ENCODE measurements at places on chromosomes 4 and X. TPM values are rescaled to one million over a fixed set of nuclear protein-coding genes. Genes with fewer than 3 reads are reported as not detected.
A peak's percentile ranks its signal among the peaks of the same experiment; 100 is the strongest.

DNA sequence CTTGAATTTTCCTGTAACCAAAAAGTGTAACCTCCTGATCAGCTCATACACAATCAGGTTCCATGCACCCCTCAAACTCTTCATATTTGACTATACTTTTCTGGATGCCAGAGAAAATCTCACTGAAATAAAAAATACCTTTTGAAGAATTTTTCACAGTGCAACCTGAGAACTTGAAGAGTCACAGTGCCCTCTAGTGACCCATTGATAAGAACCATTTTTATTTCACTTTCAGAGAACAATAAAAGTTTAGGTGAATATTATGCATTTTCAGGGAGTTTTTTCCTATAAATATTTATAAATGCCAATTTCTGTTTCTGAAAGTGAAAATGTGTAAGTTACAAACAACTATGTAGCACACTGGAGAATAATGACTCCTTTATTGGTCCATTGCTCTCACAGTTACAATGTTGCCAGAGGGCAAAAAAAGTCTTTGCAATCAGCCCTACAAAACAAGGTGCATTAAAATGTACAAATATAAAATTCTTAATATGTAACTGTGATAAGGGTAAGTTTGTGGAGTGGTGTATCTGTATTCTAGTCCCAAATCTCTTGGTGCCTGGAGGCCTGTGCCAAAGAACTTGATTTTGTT, 153.6 kb upstream of the INTU start:
- no peaks in the 10 kb centered on the region for H3K27me3 ChIP-seq
- DNase-seq = no peak
- H3K36me3 ChIP-seq = no peaks in the 10 kb centered on the region
- H3K27ac ChIP-seq = no peak overlapping the region
- no peaks in the 10 kb centered on the region for H3K4me1 ChIP-seq

DNA sequence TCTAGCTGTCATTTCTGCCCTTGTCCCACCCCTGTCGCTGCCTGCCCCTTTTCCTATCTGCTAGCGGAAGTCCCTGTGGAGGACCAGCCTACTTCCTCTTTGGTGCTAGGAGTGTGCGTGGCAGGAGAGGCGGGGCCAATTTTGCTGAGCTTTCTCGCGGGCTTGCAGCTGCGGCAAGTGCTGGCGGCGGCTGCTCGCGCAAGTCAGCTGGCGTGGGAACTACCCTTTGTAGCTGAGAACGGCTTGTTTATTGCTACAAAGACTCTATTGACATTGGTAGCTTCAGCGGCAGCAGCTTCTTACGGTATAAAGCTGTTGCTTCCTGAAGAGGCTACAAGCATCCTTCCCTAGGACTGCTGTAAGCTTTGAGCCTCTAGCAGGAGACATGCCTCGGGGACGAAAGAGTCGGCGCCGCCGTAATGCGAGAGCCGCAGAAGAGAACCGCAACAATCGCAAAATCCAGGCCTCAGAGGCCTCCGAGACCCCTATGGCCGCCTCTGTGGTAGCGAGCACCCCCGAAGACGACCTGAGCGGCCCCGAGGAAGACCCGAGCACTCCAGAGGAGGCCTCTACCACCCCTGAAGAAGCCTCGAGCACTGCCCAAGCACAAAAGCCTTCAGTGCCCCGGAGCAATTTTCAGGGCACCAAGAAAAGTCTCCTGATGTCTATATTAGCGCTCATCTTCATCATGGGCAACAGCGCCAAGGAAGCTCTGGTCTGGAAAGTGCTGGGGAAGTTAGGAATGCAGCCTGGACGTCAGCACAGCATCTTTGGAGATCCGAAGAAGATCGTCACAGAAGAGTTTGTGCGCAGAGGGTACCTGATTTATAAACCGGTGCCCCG, at the start of gene MAGEH1:
TSS of gene MAGEH1 (plus strand) at position 138 of the 843 bp plus-strand sequence. CDS start at position 386, 248 bp downstream.
- peaks cover 15% of the 10 kb centered on the region for H3K4me1 ChIP-seq
- peak; percentile 68 for DNase-seq
- H3K27ac ChIP-seq = peak within 1 kb of the TSS; percentile 95
- H3K27me3 ChIP-seq = no peaks in the 10 kb centered on the region
- no peaks in the 10 kb centered on the region for H3K36me3 ChIP-seq

DNA sequence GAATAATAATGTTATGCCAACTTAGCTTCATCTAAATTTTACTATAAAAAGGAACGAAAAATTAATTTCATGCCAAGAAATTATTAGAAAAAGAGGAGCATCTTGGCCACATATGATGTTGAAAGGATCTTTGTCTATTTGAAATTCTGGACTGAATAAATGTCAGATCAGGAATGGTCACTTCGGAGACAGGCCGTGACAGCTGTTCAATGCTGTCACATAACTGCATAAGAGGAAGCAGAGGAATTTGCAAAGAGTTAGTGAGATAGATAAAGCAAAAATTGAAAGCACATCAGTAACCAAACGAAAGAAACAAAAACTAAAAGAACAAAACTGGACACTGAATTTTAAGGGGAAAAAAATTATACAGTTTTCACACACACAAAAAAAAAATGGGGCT, 100.9 kb downstream of the GASK1B start:
- H3K27ac ChIP-seq = no peak overlapping the region
- no peaks in the 10 kb centered on the region for H3K36me3 ChIP-seq
- DNase-seq = no peak
- no peak overlapping the region for H3K4me3 ChIP-seq

Gene TMEM156
- total RNA-seq = 30.2 TPM

- H3K4me1 ChIP-seq = peaks cover 41% of the 10 kb centered on the region
- H3K36me3 ChIP-seq = peaks cover 5% of the 10 kb centered on the region
- peak overlapping the region; percentile 99 for H3K27ac ChIP-seq
- DNase-seq = no peak
- peak overlapping the region; percentile 99 for H3K4me3 ChIP-seq
- no peaks in the 10 kb centered on the region for H3K27me3 ChIP-seq
These were observed 1.8 kb downstream of the CAMK2D start for GRCh38 chr4:113759696-113760093.

Gene SSX4
- total RNA-seq = not detected

DNA sequence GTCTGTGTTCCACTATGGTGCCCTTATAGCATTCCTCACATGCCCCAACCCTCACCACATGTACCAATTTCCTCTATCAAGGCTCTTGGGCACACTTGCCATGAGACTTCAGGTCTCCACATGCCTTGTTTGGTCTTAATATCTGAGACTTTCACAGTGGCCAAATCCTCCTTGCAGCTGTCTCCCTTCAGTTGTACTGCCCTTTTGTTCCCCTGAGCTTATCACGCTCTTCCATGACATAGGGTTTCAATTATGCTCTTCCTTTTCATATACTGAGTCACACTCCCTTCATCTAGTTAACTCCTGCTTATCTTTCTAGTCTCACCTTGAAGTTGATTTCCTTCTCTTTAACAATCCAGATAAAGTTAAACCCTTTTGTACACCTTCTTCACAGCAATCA, 212.9 kb downstream of the PDHA2 start:
- no peaks in the 10 kb centered on the region for H3K27me3 ChIP-seq
- H3K27ac ChIP-seq = no peak overlapping the region
- H3K4me1 ChIP-seq = peaks cover 4% of the 10 kb centered on the region
- no peaks in the 10 kb centered on the region for H3K36me3 ChIP-seq

DNA sequence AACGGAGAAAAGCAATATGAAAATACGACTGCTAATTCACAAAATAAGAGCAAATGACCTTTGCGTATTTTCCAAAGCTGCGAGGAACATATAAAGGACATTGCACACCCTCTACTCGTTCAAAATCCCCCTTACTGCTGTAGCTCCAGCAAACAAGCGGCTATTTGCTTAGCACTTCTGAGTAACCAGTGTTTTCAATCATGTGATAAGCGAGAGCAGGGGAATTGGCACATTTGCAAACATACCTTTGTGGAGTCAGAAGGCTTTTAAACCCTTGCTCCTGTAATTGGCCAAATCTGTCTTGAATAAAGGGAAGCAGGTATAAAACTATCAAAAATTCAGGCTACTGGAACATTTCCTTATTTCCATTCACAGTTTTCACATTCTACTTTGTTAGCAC, 610.2 kb downstream of the UBE2NL start:
- no peak for DNase-seq
- no peak overlapping the region for H3K4me3 ChIP-seq
- H3K4me1 ChIP-seq = no peaks in the 10 kb centered on the region
- no peaks in the 10 kb centered on the region for H3K27me3 ChIP-seq
- no peaks in the 10 kb centered on the region for H3K36me3 ChIP-seq

- no peak for DNase-seq
- no peaks in the 10 kb centered on the region for H3K36me3 ChIP-seq
- H3K4me1 ChIP-seq = no peaks in the 10 kb centered on the region
- H3K27ac ChIP-seq = no peak overlapping the region
- H3K4me3 ChIP-seq = no peak overlapping the region
- no peaks in the 10 kb centered on the region for H3K27me3 ChIP-seq
These were observed 66.0 kb downstream of the CBLL2 start for GRCh38 chrX:22338740-22339139.

DNA sequence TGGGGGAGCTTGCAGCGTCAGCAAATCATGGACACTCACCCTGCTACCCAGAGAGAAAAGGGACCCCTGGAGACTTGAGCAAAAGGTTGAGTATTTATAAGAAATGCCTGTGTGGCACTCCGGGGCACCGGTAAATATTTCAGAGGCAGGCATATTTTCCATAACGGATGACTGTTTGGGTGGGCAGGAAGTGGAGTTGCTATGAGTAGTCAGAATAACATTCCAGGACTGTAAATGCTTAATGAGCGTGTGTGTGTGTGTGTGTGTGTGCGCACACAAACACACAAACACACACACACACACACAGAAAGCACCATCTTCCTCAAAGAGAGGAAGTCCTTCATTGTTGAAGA, 74.6 kb downstream of the MXRA5 start:
- peaks cover 3% of the 10 kb centered on the region for H3K36me3 ChIP-seq
- H3K27me3 ChIP-seq = no peaks in the 10 kb centered on the region
- H3K4me3 ChIP-seq = no peak overlapping the region
- no peak for DNase-seq
- H3K4me1 ChIP-seq = no peaks in the 10 kb centered on the region
- no peak overlapping the region for H3K27ac ChIP-seq

GRCh38 chrX:98379134-98379533, 1495.4 kb downstream of the RPA4 start:
- no peak for DNase-seq
- H3K4me3 ChIP-seq = no peak overlapping the region
- no peaks in the 10 kb centered on the region for H3K27me3 ChIP-seq

Gene ZMAT1
- total RNA-seq = 22.2 TPM

Gene SFRP2
- not detected for total RNA-seq

GRCh38 chr4:159927781-159928180, 824.9 kb downstream of the RAPGEF2 start:
- H3K27me3 ChIP-seq = no peaks in the 10 kb centered on the region
- no peak overlapping the region for H3K4me3 ChIP-seq
- no peak overlapping the region for H3K27ac ChIP-seq
- no peaks in the 10 kb centered on the region for H3K36me3 ChIP-seq
- DNase-seq = no peak

DNA sequence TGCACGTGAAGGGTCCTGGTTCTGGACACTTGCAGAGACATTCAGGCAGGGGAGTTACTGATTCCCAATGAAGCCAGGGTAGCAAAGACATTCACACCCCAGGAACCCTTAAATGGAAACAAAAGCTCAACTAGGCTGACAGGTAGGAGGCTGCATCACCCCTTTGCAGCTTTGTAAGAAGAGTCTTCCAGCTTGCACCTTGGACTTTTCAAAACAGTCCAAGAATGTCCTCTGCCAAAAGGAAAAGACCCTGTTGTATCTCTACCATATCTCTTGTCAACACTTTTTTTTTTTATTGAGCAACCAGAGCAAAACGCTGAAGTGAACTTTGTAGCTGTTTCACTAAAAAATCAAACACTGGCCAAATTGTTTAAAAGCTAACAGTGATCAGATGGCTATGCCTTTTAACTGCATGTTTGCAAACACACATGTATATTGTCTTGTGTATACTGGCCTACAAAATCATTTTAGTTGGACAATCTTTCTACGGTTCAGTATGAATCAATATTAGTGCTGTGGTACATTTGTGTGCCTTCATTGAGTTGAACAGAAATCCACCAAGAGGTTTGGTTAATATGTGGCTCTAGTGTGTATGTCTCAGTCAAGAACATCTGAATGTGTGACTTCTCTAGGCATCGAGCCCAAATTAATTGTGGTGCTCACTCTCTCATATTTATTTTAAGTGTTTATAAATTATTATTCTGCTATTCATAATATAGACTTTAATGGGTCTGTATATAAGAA, 18.5 kb upstream of the WWC2 start:
- H3K27ac ChIP-seq = no peak overlapping the region
- H3K27me3 ChIP-seq = peaks cover 15% of the 10 kb centered on the region
- no peak for DNase-seq
- H3K4me3 ChIP-seq = no peak overlapping the region
- H3K36me3 ChIP-seq = peaks cover 2% of the 10 kb centered on the region

Gene RPL36A
- total RNA-seq = 298 TPM

- peaks cover 26% of the 10 kb centered on the region for H3K4me1 ChIP-seq
- no peak overlapping the region for H3K4me3 ChIP-seq
- H3K36me3 ChIP-seq = no peaks in the 10 kb centered on the region
These were observed 1.8 kb downstream of the SLC30A9 start for GRCh38 chr4:41991916-41992767.

GRCh38 chrX:51487960-51488267, 8.5 kb downstream of the NUDT11 start:
- no peaks in the 10 kb centered on the region for H3K36me3 ChIP-seq
- no peaks in the 10 kb centered on the region for H3K4me1 ChIP-seq
- no peak for DNase-seq
- H3K27me3 ChIP-seq = no peaks in the 10 kb centered on the region

Gene ZNF711
- total RNA-seq = 0.70 TPM

Gene TLR6
- 6.4 TPM for total RNA-seq

DNA sequence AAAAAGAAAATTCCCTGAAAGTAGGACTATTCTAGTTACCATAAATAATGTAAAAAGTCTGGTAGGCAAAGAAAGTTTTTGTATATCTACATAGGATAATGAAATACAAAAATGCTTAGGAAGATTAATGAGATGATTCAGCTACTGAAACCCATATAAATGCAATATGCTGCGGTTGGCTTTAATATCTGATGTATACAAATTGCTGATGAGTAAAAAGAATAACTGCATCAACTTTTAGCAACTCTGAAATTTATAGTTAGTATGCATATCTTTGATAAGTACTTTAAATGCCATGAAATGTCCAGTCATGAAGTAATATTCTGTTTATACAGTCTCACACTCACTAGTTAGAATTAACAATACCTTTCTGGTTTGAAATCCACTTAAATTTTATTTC, 404.8 kb downstream of the TLL1 start:
- DNase-seq = no peak
- no peaks in the 10 kb centered on the region for H3K27me3 ChIP-seq
- H3K4me3 ChIP-seq = no peak overlapping the region
- no peaks in the 10 kb centered on the region for H3K36me3 ChIP-seq
- H3K4me1 ChIP-seq = no peaks in the 10 kb centered on the region

- H3K27ac ChIP-seq = no peak overlapping the region
- no peaks in the 10 kb centered on the region for H3K27me3 ChIP-seq
- H3K4me1 ChIP-seq = no peaks in the 10 kb centered on the region
These were observed 231.9 kb upstream of the INTU start for GRCh38 chr4:127400731-127401346.

GRCh38 chrX:133189195-133189594, 29.0 kb downstream of the TFDP3 start:
- H3K27ac ChIP-seq = no peak overlapping the region
- no peak for DNase-seq
- no peak overlapping the region for H3K4me3 ChIP-seq
- no peaks in the 10 kb centered on the region for H3K36me3 ChIP-seq
- H3K27me3 ChIP-seq = peaks cover 4% of the 10 kb centered on the region

GRCh38 chr4:113442826-113443225, 318.7 kb downstream of the CAMK2D start:
- H3K36me3 ChIP-seq = no peaks in the 10 kb centered on the region
- H3K27me3 ChIP-seq = no peaks in the 10 kb centered on the region

Measured in T-helper 17 cell (primary cell).